Thymus (tissue), 14 donors: ENCODE measurements at places on chromosomes 13 and 19.
A peak's percentile ranks its signal among the peaks of the same experiment; 100 is the strongest.

- no peaks in the 10 kb centered on the region for H3K36me3 ChIP-seq
- no peak overlapping the region for H3K27ac ChIP-seq
- no peak overlapping the region for H3K4me3 ChIP-seq
- no peak for DNase-seq
- H3K4me1 ChIP-seq: no peaks in the 10 kb centered on the region
- H3K27me3 ChIP-seq: no peaks in the 10 kb centered on the region
Measured at GRCh38 chr13:83935566-83935965, 53.3 kb upstream of the SLITRK1 start.

DNA sequence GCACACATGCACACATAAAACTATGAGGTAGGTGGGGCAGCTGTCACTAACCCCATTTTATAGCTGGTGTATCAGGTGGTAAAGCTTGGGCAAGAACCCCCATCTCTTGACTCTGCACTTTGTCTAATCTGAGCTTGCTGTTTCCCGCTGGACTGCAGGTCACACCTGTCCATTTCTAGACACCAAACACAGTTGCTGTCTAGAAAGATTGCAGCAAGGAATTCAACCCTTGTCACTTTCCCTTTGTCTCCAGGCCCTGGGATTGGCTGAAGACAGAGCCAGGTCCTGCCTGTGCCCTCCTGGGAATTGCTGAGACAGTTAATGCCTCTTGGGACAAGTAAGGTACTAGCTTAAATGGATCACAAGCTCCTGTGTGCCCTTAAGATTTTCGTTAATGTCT lies 83.8 kb downstream of the RNASEH2B start:
- H3K27ac ChIP-seq: no peak overlapping the region
- no peak overlapping the region for H3K4me3 ChIP-seq
- no peaks in the 10 kb centered on the region for H3K27me3 ChIP-seq
- H3K36me3 ChIP-seq: no peaks in the 10 kb centered on the region
- DNase-seq: no peak

DNA sequence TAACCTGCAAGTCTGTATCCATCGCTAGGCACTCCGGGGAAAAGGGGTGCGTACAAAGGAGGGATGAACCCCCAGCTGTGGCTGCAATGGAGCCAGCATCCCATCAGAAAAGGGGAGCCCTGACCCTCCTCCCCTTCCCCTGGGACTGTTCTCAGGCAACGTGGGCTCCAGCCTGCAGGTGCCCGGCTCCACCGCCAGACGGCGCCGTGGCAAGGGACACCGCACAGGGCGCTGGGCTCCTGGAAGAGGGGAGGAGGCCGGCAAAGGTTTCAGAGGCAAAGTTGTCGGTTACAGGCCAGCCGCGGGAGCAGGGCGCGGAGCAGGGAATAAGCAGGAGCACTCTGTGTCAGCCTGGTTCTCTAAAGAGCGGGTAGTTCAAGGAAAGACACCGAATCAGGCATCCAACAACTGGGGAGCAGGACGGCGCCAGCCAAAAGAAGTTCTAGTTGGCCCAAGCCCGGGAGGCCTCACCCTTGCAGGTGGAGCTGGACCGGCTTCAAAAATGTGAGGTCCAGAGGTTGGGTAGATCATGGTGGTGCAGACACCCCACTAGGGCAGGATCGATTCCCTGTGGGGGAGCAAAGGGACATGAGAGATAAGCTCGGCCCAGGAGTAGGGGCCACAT lies 53.0 kb upstream of the ATP12A start:
- DNase-seq: no peak
- peaks cover 5% of the 10 kb centered on the region for H3K4me1 ChIP-seq
- H3K27me3 ChIP-seq: no peaks in the 10 kb centered on the region
- no peak overlapping the region for H3K27ac ChIP-seq
- no peaks in the 10 kb centered on the region for H3K36me3 ChIP-seq

DNA sequence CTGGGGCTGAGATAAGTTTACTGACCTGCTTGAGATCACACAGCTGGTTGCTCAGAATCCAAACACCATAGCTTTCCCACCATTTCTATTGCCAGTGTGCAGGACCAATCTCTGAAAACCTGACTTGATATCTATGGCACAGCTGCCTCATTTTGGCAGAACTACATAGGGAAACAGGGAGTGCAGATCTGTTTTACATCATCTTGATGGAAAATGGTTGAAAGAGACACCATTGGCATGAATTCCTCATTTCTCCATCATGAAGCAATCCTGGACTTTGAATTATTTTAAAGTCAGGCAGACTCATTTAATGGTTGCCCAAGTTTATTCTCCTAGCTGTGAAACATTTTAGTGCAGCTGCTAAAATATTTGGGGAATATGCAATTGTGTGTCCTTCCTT lies 1628.2 kb upstream of the SLC10A2 start:
- no peak overlapping the region for H3K4me3 ChIP-seq
- DNase-seq: no peak
- H3K36me3 ChIP-seq: no peaks in the 10 kb centered on the region
- no peaks in the 10 kb centered on the region for H3K4me1 ChIP-seq
- no peak overlapping the region for H3K27ac ChIP-seq

DNA sequence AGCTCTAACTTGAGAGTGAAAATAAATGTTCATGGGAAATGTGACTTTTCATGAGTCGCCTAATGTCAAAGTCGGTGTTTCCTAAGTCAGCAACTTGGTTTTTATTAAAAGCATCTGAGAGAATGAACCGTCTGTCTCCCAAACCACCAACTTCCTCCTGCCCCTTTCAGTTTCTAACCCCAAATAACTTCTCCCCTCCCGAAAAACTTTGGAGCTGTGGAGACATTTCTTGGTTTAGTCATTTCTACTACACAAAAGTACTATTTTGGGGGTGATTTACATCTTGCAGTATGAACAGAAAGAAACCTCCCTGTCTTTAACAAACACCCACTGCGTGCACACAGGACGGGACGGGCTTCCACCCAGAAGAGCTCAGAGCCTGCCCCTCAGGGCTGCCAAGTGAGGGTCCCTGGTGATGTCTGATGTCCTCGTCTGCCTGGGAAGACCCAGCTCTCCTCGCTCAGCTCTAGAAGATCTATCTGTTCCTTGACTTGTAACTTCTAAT lies 65.0 kb downstream of the RASA3 start:
- DNase-seq: no peak
- peak overlapping the region; percentile 58 for H3K27ac ChIP-seq
- no peaks in the 10 kb centered on the region for H3K27me3 ChIP-seq
